Stimulated activated CD4-positive, alpha-beta T cell treated with anti-CD3 and anti-CD28 coated beads, Interleukin-1b, Interleukin-23, amount 100 ng/mL, for 1 hour (primary cell): ENCODE measurements at places on chromosomes 5 and 9.

- no peak for DNase-seq
Measured at GRCh38 chr5:7970816-7971215, 101.9 kb downstream of the MTRR start.

DNA sequence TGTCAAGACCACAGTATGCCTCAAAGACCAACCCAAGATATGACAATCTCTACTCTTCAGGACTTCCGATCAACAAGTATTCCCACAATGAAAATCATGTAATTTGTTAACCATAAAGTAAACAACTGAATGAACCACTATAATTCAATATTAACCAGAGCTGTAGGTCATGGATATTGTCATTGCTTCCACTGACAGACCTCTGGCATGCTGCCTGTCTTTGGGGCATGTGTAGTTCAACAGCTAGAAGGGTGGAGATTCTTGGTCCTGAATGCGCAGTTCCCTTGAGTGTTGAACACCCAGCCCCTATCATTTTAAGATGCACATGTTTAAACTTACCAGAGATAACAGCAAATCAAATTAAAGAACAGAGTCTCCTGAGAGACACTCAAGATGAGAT lies 283.0 kb downstream of the CEMIP2 start:
- no peak for DNase-seq

GRCh38 chr5:95392593-95393182 lies 1.5 kb downstream of the FAM81B start:
- DNase-seq: no peak

GRCh38 chr5:135085936-135086725 lies 52.1 kb upstream of the PITX1 start:
- DNase-seq: no peak

DNA sequence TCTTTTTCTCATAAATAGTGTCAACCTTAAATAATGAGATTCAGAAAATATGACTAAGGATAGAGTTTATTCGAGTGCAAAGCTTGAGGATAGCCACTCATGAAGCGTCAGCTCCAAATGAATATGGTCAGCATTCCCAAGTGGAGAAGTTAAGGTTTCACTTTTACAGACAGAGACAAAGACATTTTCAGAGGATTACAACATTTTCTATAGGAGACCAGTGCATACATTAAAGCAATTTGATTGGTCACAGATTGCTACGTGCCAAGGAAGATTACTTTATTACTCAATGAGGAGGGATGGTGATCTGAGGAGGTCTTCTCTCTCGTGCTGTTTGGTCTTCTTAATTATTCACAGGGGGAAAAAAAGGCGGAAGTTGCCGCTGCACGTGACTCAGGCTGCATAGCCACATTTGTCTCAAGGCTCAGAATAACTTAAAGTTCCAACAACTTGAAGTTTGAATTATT lies 60.1 kb upstream of the SPATA31C2 start:
- DNase-seq: no peak

DNA sequence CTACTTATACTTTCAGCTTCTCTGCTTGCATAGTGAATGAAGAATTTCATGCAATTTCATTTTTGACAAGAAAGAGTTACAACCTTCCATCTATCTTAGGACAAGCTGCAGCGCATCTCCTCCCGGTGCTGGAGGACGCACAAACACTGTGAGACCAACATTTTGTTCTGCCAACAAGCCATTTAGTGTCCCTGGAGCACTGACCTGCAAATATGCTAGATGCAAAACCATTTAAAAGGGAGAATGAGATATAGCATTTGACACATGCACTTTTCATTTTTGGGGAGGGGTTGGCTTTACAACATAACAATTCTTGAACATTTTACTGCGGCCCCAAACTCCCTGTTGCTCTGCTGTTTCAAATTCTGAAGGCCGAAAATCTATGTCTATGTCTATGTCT lies 127.2 kb upstream of the SLC30A5 start:
- DNase-seq: no peak

DNA sequence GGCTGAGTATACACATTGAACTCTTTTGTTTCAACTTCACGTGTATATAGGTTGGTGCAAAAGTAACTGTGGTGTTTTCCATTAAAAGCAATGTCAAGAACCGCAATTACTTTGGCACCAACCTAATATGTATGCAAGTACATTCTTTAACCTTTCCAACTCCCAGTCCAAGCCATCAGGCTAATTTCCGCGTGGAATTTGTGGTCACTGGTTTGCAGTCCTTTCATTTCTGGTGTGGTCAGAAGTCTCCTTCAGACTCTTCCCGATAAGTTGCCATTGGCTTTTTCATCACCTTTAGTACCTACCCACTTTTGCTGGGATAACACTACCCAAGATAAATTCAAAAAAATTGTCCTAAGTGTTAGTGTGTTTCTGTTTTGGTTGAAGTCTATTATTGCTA lies 84.0 kb downstream of the RGS3 start:
- no peak for DNase-seq
